Endothelial cell of umbilical vein (primary cell): ENCODE measurements at places on chromosomes 1 and 21. TPM values are rescaled to one million over a fixed set of nuclear protein-coding genes. Genes with fewer than 3 reads are reported as not detected.

DNA sequence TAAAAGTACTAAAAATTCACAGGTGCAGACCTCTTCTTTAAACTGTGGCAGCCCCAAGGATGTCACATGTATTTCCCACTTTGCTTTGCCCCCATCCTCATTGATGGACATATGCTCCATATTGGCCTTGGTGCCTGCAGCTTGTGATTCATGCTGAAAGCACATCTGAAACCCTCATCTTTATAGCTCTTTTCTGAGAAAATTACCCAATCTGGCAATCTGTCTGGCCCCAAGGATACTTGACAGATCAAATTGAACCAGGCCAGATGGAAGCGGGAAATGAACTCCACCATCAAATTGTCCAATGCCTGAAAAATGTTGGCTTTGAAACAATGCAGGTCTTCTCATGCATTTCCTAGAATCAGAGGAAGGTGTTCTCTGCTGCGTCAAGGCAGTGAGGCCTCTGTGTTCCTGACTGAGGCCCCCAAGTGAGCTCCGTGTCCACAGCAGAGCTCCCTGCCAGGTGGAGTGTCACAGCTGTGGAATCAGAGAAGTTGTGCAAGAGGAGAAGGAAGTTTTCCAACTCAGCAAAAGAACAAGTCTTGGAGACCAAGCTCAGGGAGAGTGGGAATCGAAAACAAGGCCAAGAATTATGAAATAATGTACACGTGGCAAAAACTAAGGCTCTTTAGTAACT, 323.7 kb downstream of the PLPP3 start:
- no peaks in the 10 kb centered on the region for H3K4me1 ChIP-seq
- H3K27me3 ChIP-seq: no peaks in the 10 kb centered on the region
- no peak overlapping the region for H3K4me3 ChIP-seq
- no peak overlapping the region for H3K27ac ChIP-seq
- no peak for DNase-seq
- no peaks in the 10 kb centered on the region for H3K36me3 ChIP-seq

DNA sequence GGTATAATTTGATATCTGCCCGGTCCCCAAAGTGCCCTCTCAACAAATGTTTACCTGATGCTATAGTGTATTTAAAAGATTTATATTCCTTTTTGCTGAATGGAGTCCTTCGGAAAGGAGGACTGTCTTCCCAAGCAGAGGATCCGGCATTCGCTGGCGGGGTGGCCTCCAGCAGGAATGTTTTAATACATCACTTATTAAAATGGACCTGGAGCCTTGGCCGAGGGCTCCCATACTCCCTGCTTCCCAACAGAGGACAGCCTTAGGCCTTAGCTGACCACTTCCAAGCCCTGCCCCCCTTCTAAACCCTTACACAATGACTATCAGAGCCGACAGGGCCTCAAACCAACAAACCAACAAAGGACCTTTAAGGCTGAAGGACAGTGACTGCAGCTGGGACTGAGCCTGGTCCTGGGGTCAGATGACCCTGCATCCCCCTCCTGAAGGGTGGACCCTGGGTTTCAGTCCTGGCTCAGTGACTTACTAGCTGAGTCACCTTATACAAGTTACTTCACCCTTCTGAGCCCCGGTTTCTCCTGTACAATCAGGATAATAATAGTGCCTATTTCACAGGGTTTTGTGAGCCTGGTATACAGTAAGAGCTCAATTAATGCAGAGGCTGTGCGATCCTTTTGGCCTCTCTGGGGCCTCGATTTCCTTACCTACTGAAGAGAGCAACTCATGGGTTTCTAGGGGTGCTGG, 5.6 kb downstream of the CAMK2N1 start:
- no peak overlapping the region for H3K4me3 ChIP-seq
- H3K36me3 ChIP-seq: no peaks in the 10 kb centered on the region
- H3K27me3 ChIP-seq: peaks cover 3% of the 10 kb centered on the region

GRCh38 chr21:29377266-29377665, 78.5 kb downstream of the BACH1 start:
- no peaks in the 10 kb centered on the region for H3K36me3 ChIP-seq
- H3K4me3 ChIP-seq: no peak overlapping the region
- no peaks in the 10 kb centered on the region for H3K27me3 ChIP-seq
- no peak for DNase-seq
- H3K27ac ChIP-seq: no peak overlapping the region

- H3K4me1 ChIP-seq: peaks cover 4% of the 10 kb centered on the region
- no peak overlapping the region for H3K27ac ChIP-seq
- no peak overlapping the region for H3K4me3 ChIP-seq
- no peaks in the 10 kb centered on the region for H3K36me3 ChIP-seq
- no peaks in the 10 kb centered on the region for H3K27me3 ChIP-seq
Measured at GRCh38 chr1:246032031-246032551, 475.0 kb downstream of the SMYD3 start.

Gene NR1I3
- not detected in 2 replicates for total RNA-seq

GRCh38 chr1:41773144-41773591, 145.6 kb downstream of the HIVEP3 start:
- H3K36me3 ChIP-seq: no peaks in the 10 kb centered on the region
- no peaks in the 10 kb centered on the region for H3K27me3 ChIP-seq
- H3K4me3 ChIP-seq: no peak overlapping the region
- no peak overlapping the region for H3K27ac ChIP-seq
- no peak for DNase-seq
- H3K4me1 ChIP-seq: peaks cover 5% of the 10 kb centered on the region
